ENCODE measurements at places on chromosomes 4 and X.

GRCh38 chrX:109927663-109928273, 75.1 kb upstream of the TMEM164 start:
- no peak for DNase-seq

GRCh38 chrX:44280116-44280515, 63.4 kb downstream of the EFHC2 start:
- peak; percentile 44 for DNase-seq

GRCh38 chrX:95995583-95995982, 689.1 kb upstream of the DIAPH2 start:
- DNase-seq: no peak

DNA sequence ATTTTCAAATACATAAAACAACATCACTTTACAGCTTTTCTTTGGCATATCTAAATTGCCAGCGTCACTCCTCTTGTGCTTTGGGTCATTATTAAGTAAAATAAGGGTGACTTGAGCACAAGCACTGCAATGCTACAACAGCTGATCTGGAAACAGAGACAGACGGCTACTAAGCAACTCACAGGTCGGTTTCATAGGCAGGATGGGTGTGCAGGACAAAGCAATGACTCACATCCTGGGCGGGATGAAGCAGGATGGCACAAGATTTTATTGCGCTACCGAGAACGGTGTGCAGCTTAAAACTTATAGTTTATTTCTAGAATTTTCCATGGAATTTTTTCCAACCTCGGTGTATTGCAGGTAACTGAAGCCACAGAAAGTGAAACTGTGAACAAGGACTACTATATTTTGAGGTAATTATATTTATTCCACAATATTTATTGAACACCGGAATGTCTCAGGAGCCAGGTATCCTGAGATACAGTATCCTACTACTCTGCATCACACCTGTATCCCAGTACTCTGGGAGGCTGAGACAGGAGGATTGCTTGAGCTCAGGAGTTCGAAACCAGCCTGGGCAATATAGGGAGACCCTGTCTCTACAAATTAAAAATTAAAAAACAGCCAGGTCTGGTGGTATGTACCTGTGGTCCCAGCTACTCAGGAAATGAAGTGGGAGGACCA, 215.5 kb downstream of the APBB2 start:
- peak; percentile 64 for DNase-seq

GRCh38 chr4:9933184-9933583, 88.1 kb downstream of the SLC2A9 start:
- DNase-seq: no peak

DNA sequence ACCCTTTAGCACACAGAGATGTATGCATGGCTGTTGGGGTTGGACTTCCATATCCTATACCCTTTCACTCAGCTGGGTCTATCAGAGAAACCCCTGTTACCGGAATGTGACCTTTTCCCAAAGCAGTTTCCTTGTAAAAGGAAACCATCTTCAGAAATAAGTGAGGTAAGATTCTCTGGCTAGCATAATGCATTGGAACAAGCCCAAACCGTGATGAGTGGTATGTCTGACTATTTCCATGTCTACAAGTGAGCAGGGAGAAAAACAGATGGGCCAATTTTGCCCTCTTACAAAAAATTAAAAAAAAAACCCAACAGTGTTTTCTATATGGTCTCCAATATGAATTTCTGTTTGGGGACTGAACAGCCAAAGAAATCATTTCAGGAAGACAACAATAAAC, 283.9 kb downstream of the SMARCA1 start:
- no peak for DNase-seq

DNA sequence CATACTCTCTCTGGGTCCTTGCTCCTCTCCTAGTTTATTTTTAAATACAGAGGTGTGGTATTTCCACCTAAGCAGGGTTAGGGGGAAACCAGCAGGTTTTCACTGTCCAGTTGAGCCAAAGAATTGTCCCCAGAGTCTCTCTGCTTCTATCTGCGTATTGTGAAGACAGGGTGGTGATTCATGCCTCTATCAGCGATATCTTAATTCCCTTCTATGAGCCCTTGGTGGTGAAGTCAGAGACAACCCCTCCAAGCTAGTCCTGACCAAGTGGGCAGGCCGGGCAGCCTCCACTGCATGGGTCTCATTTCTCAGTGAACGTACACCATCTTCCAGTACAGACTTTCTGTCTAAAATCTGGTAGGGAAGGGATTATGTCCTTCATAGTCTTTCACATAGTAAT, 100.5 kb upstream of the GPR34 start:
- no peak for DNase-seq

DNA sequence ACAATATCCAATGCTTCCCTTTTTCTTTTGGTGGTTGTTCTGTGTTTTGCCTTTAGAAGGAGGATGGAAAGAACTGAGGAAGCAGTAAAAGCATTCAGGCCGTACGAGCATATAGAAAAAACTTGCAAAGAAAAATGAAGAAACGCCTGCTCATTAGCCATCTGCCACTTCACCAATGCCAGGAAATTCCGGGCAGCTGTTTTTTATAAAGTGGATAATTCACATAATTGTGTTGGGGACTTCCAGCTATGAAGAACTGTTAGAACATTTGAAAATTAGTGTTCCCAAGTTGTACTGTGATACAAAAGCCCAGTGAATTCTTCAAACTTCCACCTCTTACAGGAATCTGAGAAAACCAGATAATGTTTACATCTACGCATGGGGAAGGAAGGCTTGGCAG, 11.7 kb downstream of the RELL1 start:
- DNase-seq: peak; percentile 16

- DNase-seq: no peak
These were observed 9.6 kb upstream of the TSPYL2 start for GRCh38 chrX:53072418-53073114.

GRCh38 chr4:123408471-123409084, 12.0 kb downstream of the SPRY1 start:
- DNase-seq: no peak

GRCh38 chr4:138728566-138728965, 287.0 kb upstream of the NOCT start:
- DNase-seq: no peak

- no peak for DNase-seq
These were observed 227.2 kb downstream of the USP46 start for GRCh38 chr4:52431869-52432268.

GRCh38 chrX:19954335-19955096, 36.3 kb downstream of the BCLAF3 start:
- no peak for DNase-seq

DNA sequence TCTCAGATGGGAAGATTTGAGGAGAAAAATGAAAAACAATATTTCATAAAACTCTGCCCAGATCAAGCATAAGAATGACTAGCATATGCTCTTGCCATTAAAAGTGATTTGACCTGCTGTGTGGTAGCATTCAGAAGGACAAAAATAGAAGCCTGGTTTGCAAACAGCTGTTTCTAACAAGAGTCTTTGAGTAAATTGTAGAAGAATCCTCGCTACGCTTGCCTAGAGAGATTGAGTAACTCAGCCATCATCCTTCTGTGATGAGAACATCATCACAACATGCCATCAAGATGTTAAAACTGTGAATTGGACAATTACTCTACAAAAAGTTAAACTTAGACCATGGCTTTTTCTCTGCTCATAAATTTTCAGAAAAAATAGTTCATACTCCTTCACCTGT, 168.9 kb upstream of the PUDP start:
- no peak for DNase-seq

DNA sequence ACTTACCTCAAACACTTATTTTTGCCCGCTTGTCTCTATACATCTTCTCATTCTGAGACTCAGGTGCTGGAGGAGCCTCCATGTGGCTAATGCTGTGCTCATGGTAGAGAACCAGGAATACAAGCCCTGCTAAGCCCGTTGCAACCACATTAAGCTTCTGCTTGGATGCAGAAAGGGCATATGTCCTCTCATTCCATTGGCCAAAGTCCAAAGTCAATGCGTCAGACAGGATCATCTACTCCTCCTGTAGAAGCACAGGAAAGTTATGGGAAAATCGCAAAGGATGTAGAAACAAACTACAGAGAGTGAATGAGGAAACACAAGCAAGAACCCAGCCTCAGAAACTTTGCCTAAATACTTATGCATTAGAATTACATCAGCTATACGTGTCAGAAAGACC, 124.5 kb upstream of the AGA start:
- no peak for DNase-seq

DNA sequence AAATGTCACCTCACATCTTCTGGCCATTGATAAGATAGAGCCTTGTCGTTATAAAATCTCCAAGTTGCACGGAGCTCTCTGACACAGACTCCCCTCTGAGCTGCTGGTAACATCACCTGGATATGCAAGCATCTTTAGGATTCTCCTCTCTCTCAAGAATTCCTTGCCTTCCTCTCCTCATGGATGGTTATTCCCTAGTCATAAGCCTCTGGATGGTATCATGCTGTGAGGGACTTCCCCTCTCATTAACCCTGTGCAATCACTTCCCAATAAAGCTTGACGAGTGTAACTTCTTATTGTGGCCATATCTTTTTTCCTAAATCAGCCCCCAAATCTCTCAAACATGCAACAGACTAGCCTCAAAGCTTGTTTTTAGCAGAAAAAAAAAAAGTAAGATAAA, 1057.0 kb upstream of the SLIT2 start:
- no peak for DNase-seq

GRCh38 chr4:158192439-158193158, 17.7 kb upstream of the TMEM144 start:
- DNase-seq: no peak

DNA sequence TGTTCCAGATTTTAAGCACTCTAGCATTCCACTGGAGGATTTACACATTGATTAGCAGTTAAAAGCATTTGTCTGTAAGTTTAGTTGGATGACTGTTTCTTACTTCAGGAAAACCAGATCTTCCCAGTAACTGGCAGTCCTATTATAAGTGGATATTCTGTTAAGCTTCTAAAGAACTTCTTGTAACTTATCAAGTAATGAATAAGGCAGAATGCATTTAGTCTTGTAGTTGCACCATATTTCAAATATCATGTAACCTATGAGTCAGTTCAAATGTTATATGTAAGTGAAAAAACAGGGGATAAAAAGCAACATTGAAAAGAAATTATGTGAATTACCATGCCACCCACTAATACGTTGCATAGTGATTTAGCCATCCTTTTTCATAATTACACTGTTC, 30.2 kb upstream of the TENM3 start:
- no peak for DNase-seq

DNA sequence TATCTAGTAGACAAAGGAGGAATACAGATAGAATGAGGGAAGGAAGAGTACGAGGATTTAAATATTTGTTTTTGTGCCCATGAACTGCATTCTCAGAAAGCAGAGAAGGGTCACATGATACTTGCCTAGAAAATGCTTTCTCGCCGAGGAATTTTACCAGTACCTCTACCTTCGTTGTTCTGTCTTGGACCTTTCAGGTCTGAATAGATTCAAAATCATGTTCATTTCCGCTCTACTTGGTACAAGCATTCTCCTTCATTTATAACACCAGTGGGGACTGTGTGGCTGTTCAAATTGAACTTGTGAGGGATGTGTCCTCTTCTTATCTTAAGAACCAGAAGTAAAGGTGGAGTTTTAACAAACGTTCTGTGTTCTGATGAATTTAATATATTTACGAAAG, 1.9 kb downstream of the USP38 start:
- peak; percentile 9 for DNase-seq

DNA sequence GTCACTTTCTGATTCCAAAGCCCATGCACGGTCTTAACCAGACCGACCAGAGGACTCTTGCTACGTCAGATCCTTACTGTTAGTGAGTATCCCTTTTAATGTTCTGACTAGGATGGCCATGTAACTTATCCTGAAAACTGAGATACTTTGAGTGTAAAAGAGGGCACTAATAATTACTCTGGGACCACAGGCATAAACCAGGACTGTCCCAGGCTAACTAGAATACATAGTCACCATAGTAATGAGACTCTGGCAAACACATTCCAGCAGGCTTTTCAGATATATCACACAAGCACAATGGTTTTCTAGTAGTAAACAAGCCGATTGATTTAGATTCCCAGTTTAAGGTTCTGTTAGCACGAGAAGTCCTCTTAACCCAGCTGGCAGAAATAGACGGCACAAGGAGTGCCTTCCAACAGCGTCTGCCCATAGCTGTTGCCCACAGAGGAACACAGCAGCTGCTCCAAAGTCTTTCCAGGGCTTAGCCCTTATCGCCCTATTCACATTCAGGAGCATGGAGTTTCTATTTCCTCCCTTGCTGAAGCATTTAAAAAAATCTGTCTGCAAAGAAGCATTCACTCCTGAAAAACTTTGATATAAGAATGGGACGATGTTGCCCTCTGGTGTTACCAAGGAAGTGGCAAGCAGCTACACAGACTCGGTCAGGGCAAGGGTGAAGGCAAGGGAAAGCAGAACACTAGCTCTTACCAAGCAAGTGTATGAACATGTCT, 92.4 kb downstream of the CXCL13 start:
- no peak for DNase-seq

GRCh38 chr4:39699687-39700409, 1.9 kb downstream of the UBE2K start:
- DNase-seq: peak; percentile 65

- no peak for DNase-seq
These were observed 347.8 kb downstream of the ANK2 start for GRCh38 chr4:113397114-113397701.

- peak; percentile 7 for DNase-seq
These were observed 23.9 kb downstream of the PRDM8 start for GRCh38 chr4:80221161-80221560.

DNA sequence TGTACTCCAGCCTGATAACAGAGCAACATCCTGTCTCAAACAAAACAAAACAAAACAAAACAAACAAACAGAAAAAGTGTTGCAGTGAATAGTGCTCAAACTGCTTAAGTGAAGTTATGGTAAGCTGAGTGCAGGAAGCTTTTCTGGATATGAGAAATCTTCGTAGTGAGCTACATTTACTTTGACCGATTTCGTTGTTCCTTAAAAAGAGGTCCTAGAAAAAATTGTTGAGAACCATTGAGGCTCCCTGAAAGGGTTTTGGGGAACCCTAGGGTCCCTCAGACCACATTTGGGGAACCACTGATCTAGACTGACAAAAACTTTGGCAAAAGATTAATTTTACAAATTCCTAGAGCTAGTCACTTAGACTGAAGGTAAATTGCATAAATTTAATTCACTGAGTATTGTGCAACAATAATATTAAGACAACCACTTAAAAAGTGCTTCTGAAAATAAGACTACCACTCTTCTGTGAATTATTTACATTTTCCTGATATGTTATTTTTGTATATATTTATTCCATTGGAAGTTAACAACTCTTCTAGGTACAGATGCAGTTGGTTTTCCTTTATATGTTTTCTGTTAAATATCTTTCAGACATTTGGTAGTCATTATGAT, 149.6 kb downstream of the FHIP1A start:
- DNase-seq: no peak

- DNase-seq: no peak
These were observed 1.9 kb downstream of the PHOX2B start for GRCh38 chr4:41746440-41747229.

- no peak for DNase-seq
These were observed 192.3 kb downstream of the TLL1 start for GRCh38 chr4:166065324-166065723.

- DNase-seq: no peak
These were observed 335.2 kb downstream of the PCDH10 start for GRCh38 chr4:133484287-133484686.

DNA sequence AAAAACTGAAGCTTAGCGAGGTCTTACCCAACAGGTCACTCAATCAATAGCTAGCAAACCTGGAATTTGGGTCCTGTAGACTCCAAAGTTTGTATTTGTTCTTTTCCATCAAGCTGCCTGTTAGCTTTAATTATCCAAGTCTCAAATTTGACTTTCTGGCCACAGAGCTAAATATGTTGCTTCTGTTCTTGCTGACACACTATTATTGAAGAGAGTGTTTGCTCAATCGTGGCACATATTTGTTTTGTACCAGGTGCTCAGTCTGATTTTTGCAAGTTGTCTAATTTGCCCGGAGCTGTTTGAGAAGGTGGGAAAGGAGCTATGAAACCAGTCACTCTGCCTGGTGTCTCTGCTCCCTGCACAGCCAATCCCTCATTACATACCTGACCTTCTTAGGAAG, 41.7 kb upstream of the FRMD7 start:
- no peak for DNase-seq

Data from inflammatory macrophage treated with lipopolysaccharide for 4 hours (primary cell).